AG04449 (cell line): ENCODE measurements at places on chromosomes 13 and 19.

- DNase-seq: no peak
Measured at GRCh38 chr19:53519446-53519845, 18.5 kb upstream of the ZNF331 start.

DNA sequence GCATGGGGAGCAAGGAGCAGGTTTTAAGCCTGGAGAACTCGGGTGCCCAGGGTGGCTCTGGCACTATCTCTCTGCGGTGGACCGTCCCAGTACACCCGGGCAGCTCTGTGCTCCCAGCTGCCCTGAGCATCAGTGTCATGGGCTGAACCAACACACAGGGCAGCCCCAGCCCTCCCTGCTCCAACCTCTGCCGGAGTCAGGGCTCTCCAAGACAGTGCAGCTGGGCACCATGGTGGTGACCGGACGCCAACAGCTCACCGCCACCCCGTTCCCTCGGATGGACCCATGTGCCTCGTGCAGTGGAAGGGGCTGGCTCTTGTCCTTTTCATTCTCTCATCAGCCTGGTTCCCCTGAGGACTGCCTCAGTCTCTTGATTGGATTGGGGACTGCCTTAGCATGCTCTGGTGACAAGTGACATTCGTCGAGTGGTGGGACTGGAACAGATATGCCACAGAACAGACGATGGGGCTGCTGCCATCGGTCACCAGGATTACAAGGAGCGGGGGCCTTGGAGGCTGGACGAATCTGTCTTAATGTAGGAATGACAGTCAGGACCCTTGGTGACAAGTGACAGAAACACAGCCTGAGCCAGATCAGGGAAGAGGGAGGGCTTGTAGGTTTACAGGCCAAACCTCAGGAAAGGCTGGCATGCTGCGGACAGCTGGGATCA is 25.7 kb upstream of the VSTM2B start:
- no peak for DNase-seq

GRCh38 chr13:42137856-42138537 is 89.5 kb downstream of the DGKH start:
- DNase-seq: no peak

GRCh38 chr19:18996351-18996750 is 37.0 kb downstream of the SUGP2 start:
- no peak for DNase-seq

DNA sequence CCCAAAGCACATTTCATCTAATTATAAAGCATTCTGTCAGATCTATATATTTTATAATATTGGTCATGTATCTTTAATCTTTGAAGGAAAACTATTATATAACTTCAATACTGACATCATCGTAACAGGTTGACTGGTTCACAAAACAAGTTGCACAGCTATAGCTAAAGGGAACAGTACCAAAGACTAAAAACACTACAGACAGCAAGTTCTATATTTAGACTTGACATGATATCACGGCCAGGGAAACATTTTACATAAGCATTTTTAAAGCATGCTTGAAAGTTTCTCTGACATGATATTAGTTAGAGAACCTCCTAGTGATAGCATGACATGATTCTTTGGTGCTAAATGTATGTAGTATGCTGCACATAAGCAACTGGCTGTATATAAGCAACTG is 182.5 kb downstream of the NDFIP2 start:
- no peak for DNase-seq

- DNase-seq: no peak
Measured at GRCh38 chr19:47699360-47699917, 13.8 kb upstream of the EHD2 start.
